ENCODE measurements at places on chromosomes 5 and 9.

GRCh38 chr5:110475529-110475928 lies 250.9 kb downstream of the TMEM232 start:
- DNase-seq, result no peak

GRCh38 chr5:89444088-89444487 lies 561.1 kb upstream of the MEF2C start:
- DNase-seq, result no peak

DNA sequence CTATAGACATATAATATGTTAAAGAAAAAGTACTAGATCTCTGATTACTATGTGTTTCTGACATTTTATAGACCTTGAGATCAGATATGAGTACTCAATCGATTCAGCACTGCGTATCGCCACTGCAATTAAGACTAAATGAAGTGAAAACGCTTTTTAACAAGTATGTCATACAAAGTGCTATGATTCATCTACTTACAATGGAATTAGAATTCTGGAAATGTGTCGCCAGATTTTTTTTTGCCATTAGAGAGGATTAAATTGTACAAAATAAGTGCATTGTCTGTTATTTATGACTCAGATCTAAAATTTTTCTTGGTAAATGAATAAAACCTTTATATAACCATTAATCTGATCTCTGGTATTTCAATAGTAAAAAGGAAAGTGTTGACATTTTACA lies 20.0 kb upstream of the AGGF1 start:
- no peak for DNase-seq

- no peak for DNase-seq
Measured at GRCh38 chr5:58069846-58070245, 390.0 kb downstream of the PLK2 start.

DNA sequence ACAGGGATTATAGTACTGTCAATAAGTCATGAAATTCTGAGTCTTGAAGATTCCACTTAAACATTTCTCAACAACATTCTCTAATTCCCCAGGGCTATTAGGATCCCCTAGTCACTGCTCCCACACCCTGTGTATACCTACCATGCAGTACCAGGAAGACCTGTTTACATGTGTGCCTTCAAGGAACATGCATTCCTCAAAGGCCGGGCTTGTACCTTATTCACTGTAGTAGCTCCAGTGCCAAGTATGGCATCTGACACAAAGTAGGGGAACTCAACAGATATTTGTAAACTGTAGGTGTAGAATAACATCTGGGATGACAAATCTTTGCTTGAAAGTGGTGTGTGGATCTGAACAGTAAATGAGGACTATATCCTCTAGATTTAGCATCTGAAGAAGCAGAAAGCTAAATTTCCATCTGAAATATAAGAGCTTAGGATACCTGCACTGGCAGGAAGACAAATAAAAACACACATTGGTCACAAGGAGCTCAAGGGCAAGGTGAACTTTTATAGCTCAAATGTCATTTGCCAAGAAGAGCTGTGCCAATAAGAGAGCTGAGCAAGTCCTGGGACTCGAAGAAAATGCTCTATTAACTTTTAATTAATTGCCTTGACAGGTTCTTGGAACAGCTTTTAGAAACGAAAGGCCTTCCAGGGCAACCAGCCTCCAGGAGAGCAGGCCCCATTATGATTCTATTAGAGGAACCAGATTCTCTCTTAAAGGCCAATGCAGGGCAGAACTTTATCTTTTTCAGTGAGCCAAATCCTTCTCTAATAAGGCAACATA lies 52.3 kb upstream of the MYOT start:
- DNase-seq, result no peak

GRCh38 chr9:97386733-97387503 lies 25.0 kb upstream of the TDRD7 start:
- DNase-seq, result peak; percentile 64

- DNase-seq, result no peak
Measured at GRCh38 chr5:78286290-78286689, 8.2 kb downstream of the AP3B1 start.

DNA sequence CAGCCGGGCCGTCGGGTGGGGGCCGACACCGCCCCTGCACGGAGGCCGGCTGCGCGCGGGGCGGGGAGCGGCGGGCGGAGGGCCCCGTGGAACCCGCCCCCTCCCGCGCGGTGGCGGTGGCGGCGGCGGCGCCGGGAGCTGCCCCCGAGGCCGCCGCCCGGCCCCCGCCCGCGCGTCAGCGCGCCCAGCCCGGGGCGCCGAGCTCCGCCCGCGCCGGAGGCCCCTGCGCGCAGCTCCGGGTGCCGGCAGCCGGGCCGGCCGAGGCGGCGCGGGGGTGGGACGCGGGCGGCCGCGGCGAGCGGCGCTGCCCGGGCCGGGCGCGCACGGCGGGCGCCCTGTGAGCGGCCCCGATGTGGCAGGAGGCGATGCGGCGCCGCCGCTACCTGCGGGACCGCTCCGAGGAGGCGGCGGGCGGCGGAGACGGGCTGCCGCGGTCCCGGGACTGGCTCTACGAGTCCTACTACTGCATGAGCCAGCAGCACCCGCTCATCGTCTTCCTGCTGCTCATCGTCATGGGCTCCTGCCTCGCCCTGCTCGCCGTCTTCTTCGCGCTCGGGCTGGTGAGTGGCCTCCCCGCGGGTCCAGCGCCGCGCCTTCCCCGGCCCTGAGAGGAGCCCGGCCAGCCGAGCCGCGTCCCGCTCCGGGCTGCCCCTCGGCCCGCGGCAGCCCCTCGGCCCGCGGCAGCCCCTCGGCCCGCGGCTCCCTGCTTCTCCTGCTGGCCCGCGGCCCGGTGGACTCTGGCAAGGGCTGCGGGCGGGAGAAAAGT lies at the start of gene ADCY2:
Gene ADCY2 (plus strand): TSS at position 192 of the 766 bp plus-strand sequence. CDS start 159 bp downstream, at position 351.
- no peak for DNase-seq

GRCh38 chr5:157180374-157181264 lies at the start of gene ITK:
Gene ITK (plus strand): TSS chr5:157180840. CDS start chr5:157180978, 138 bp downstream.
- no peak for DNase-seq

DNA sequence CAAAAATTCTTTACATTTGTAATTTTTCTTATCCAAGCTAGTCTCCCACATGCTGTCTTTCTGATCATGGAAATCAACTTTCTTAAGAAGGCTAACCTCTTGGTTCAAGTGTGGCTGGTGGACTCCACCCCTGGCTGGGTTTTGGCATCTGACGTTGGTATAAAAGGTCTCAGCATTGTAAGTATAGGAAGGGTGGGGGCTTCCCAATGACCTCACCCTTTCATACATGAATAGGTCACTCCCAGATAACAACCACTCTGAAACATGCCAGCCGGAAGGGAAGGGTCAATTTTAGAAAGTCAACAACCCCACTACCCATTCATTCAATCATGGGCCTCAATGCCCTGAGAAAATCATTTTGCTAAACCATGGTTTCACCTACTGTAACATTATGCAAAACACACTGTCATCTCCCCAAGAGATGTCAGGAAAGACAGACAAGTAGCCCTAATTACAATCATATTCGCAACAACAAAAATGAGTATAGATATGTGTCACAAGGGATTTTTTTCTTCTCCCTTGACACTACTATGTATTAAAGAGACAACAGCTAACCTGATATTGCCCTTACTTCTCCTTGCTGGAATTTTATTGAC lies 31.9 kb upstream of the PCSK5 start:
- DNase-seq, result no peak
